AG09319 (cell line): ENCODE measurements at places on chromosomes 1 and 21.

DNA sequence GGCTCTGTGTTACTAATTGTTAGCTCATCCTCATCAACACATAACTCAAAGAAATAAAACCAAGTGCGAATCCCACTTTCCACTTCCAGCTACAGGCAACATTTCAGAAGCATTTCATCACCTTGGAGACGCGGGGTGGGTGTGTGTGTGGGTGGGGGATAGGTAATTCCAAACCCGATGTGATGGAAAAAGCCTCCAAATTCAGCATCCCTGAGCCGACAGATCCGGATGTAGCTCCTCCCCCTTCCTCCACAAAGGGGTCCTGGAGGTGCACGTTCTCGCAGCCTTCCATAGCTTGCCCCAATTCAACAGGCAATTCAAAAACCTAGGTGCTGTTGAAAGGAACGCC is 486 bp downstream of the HSPA13 start:
- DNase-seq, result no peak

GRCh38 chr21:45940091-45940490 is 41.5 kb upstream of the COL6A1 start:
- DNase-seq, result no peak

- DNase-seq, result no peak
Observed at GRCh38 chr1:32056598-32056997, 16.1 kb upstream of the TMEM39B start.

DNA sequence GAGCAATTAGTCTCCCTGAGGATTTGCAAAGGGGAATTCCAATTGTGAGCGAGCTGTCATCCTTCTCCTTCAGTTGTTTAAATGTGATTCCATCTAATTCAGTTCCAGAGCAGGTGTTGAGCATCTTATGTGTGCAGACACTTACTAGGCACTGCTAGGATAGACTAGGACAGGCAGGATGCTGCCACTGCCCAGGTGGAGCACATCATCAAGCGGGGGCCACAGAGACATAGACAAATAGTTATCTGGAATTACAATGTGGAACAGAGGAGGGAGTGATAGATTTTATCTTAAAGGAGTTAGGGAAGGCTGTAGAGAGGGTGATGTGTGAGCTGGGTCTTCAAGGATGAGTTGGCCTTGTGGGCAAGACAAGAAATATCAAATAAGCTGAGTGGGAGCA is 55.9 kb downstream of the CDC7 start:
- no peak for DNase-seq

DNA sequence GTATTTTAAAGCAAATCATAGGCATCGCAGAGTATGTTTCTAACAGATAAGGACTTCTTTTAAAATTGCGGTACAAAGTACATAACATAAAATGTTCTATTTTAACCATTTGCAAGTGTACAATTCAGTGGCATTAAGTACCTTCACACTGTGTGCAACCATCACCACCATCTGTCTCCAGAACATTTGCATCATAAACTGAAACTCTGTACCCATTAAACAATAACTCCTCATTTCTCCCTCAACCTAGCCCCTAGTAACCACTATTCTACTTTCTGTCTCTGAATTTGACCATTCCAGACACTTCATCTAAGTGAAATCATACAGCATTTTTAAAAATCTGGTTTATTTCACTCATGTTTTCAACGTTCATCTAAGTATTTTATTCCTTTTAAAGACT is 16.6 kb upstream of the ATF3 start:
- no peak for DNase-seq

DNA sequence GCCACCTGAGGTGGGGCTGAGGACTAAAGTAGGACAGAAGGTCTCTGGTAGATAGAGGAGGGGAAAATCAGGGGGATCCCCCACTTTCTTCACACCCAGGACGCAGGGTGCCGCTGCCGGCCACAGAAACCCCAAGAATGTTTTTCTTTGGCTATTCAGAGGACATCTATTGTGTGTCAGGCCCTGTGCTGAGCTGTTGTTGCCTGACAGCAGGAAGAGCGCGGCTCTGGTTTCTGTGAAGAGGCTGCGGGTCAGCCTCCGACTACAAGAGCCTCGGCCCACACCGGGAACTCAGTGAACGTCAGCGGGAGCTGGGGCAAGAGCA is 407 bp upstream of the PIGV start:
- no peak for DNase-seq

DNA sequence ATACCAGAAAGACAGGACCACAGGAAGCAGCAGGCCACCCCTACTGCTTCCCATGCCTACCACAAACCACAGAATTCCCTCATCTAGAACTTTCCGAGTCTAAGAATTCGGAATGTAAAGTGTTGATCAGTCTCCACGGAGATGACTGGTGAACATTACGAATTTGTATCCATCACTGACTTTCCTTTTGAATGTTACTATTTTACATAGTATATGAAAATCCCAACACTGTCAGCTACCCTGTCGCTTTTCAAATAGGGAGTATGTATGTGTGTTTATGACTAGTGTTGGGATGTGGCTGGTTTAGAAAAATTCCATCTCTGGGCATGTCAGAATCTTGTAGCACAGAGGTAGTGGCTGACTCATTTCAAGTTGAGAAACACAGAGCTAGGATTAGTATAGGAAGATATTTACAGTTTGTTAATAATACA is 118.2 kb downstream of the COQ8A start:
- DNase-seq, result no peak

GRCh38 chr1:155051777-155052398 is 772 bp downstream of the ADAM15 start:
- DNase-seq, result no peak

DNA sequence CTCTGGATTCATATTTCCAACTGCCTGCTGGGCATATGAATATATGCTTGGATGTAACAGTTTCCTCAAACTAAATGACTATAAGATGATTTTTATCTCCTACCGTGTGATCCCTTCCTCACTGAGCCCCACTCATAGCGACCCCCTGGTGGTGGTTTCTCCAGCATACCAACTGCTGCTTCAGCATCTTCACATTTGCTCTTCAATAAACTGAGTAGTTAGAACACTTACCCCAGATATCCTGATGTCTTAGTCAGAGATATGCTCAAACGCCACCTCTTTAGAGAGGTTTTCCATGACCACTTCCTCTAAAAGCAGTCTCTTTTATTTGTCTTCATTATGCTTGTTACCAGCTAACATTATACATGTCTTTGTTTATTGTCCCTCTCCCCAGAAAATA is 10.2 kb upstream of the HNRNPR start:
- DNase-seq, result no peak

DNA sequence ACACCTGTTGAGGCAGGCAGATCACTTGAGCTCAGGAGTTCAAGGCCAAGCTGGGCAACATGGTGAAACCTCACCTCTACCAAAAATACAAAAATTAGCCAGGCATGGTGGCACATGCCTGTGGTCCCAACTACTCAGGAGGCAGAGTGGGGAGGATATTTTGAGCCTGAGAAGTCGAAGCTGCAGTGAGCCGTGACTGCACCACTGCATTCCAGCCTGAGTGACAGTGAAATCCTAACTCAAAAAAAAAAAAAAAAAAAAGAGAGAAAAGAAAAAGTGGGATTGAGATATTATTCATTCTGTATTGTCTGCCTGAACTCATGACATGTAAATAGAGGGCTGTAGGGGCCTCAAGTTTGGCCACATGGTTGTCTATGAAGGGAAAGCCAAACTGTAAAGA is 37.3 kb downstream of the WNT2B start:
- DNase-seq, result no peak

GRCh38 chr1:7084232-7084894 is 299.1 kb downstream of the CAMTA1 start:
- no peak for DNase-seq

- DNase-seq, result no peak
Observed at GRCh38 chr1:231668826-231669225, 42.2 kb downstream of the DISC1 start.

DNA sequence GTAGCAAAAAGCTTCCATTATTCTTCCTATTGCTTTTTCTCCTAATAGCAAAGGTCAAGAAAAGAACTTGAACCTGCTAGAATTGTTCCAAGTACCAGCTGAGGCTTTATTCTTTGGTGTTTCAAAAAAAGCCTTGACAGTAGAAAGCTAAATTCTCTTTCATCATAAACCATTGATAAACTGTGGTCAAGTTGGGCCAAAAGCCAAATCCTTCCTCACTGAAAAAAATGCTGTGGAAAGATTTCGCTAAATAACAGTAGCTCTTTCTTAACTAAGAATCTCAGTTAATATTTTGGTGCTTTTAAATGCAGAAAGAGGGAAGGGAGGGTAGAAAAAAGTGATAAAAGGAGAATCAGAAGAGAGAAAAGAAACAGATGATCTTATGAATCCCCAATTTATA is 14.0 kb upstream of the JAM2 start:
- DNase-seq, result no peak

DNA sequence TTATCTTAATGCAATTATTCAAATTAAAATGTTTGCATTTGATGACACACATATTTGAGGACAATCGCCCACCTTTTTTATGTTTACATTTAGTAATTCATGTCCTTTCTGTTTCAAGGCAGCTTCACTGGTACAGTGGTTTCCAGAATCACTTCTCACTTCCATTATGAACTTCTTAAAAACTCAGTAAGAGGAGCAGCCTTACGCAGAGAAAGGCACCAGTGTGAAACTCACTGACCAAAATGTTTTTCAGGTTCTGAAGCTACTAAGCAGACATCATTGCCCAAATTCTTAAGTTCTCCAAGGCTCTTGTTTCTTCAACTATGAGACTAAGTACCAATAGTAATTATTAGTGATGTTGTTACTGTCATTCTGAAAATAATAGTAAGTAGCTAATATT is 353.1 kb upstream of the CXADR start:
- DNase-seq, result no peak

DNA sequence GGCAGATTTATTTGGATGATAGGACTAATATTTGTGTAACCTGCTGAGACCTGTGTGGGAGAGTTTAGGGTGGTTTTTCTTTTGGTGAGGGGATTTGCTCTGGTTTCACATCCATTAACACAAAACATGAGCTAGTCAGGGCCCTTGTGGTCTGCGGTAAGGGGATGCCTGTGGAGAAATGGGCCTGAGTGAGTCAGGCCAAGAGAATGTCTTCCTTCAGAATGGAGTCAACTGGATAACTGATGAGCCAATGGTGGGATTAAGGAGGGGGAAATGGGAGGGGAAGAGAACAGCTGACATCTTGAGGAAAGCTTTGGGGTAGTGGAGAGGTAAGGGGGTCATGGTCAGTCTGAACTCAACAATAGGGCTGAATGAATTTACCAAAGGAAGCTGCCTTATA is 13.9 kb downstream of the WNT2B start:
- DNase-seq, result peak; percentile 56

DNA sequence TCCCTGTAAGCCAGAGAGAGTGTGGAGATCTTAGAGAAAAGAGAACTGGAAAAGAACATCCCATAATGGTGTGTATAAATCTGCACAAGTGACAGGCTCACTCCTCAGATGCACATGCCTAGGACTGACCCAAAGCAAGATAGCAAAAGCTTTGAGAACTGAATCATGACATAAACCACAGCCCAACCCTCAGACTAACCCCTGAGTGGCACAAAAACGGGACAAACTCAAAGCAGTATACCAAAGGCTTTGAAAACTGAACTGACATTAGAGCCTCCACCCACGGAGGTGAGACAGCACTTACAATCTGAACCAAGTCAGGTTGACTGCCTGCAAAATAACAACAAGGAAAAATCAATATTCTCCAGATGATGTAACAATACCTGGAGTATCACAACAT is 70.8 kb downstream of the TIAM1 start:
- no peak for DNase-seq

DNA sequence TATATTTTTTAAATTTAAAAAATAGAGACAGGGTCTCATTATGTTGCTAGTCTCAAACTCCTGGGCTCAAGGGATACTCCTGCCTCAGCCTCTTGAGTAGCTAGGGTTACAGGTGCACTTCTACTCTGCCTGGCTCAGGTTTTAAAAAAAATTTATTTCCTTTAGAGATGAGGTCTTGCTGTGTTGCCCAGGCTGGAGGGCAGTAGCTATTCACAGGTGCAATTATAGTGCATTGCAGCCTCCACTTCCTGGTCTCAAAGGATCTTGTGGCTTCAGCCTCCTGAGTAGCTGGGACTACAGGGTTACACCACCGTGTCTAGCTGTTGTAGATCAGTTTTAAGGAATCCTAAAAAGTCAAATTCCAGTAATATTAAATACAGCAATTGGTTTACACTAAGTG is 5.0 kb downstream of the RNF11 start:
- no peak for DNase-seq

DNA sequence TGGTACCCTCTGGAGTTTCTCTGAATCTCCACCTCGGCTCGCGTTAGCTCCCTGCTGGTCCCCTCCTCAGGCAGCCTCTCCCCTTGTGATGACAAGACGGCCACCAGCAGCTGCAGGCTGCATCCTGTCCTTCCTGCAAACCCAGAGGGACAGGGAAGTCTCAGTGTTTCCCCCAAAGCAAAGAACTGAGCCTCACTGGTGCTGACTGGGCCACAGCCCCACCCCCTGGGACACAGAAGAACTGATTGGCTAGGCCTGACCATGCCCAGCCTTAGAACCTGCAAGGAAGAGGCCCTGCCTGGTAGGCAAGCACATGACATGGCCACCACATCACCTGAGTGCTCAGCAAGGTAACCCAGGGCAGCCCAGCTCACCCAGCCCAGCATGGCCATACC is 34.6 kb downstream of the TMEM51 start:
- no peak for DNase-seq

- DNase-seq, result peak; percentile 36
Observed at GRCh38 chr1:9294910-9295636, 2.4 kb downstream of the SPSB1 start.

GRCh38 chr1:37476460-37477197 is 2.2 kb downstream of the ZC3H12A start:
- DNase-seq, result peak; percentile 81

DNA sequence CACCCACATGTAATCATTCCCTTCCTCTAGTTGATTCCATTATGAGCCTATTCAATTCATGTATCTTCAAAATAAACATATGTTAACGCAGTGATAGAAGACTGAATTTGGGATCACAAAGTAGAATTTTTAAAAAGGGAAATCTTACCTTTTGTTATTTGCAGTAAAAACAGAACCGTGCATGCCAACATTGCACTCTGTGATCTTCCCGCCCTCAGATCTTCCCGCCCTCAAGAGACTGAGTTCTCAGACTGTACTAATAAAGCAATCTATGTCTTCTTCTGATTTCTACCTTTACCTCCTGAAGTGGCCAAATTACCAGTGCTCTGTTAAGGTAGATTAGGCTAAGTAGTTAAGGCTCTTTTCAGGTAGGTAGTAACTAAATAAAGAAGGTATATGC is 3.6 kb upstream of the SUCO start:
- no peak for DNase-seq
